C1 segment of cervical spinal cord (tissue), 14 donors: ENCODE measurements at places on chromosomes 7 and 10.

DNA sequence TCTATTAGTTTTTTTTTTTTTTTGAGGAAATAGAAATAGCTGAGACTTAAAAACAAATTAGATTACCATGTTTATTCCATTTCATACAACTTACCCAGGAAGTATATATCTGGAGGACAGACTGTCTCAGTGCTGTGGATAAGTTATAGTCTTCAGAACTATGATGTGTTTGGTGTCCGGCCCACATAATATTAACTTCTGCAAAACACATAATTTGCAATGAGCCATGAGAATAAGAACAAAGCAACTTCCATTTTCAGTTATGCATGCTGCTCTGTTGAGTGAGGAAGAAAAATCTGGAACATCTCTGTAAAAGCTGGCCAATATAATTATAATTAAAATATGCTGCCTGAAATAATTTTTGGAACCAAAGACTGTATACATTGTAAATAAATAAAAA is 130.9 kb downstream of the AGMO start:
- no peak for DNase-seq

- no peak for DNase-seq
Measured at GRCh38 chr10:86583983-86584382, 62.4 kb upstream of the WAPL start.

GRCh38 chr10:5666008-5666840 is at the start of gene ASB13:
Gene ASB13, minus strand, starts transcription at chr10:5666595. Its CDS starts 44 bp downstream, at chr10:5666551.
- DNase-seq, result peak; percentile 19

DNA sequence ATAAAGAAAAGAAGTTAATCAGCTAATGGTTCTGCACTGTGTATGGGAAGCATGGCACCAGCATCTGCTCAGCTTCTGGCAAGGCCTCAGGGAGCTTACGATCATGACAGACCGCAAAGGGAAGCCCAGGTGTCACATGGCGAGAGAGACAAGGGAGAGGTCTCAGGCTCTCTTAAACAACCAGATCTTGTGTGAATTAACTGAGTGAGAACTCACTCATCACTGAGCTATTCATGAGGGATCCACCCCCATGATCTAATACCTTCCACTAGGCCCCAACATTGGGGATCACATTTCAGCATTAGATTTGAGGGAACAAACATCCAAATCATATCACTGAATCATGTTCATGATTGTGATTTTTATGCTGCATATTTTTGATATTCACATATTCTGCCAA is 5.8 kb downstream of the USP54 start:
- no peak for DNase-seq

DNA sequence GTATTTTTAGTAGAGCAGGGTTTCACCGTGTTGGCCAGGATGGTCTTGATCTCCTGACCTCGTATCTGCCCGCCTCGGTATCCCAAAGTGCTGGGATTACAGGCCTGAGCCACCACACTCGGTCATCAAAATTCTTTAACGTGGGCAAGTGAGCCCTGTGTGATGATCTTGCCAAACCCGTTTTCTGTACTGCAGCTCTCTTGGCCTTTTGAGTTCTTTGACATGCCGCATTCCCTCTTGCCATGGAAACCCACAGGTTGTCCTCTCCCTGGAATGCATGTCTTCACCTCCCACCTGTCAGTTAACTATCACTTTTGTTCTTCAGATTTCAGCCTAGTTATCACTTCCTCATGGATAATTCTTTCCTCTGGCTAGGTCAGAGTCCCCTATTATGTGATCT is 5.0 kb downstream of the NUP205 start:
- no peak for DNase-seq

- DNase-seq, result no peak
Measured at GRCh38 chr7:72444026-72444776, 32.1 kb upstream of the CALN1 start.

DNA sequence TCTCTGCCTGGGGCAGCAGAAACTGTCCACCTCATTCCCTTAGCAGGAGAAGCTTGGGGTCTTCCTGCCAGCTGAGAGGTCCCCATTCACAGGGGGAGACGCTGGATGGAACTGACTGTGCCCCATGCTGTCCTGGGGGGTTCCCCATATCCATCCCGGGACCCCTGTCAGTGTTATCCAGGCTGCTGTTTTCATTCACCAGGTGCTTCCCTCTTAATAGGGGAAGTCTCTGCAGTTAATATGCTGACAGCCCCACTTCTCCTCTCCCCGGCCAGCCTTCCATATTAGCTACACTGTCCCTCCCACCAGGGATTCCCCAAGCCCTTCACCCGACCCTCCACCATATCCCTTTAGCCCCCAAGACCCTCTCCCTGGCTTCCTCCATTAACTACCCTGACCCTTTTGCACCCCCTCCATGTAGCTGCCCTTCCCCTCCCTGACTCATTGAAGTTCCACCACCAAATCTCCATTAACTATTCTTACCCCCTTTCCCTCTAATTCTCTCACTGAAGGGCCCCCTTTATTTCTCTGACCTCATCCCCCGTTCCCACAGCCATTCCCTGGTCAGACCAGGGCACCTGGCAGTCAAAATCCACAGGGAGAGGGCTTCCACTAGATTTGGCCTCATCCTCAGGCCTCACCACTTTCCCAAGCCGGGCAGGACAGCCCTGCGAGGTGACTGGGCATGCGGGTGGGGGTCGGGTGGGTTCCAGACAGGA is 92.0 kb upstream of the PAX2 start:
- no peak for DNase-seq

DNA sequence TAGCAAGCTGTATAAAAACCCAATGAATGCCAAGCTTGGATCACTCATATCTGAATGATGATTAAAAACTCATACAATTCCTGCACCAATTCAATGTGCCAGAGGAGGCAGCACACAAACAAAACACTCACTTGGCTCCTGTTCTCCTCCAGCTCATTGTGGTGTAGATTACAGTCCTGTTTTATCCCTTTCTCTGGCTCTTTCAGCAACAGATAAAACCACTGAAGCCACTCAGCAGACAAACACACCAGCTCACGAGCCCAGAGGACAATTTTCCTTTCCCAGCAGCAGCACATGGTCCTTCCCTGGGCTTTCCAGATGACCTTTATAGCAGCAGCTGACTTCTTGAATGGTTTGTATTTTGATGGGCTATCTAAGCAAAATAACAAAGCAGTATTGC is 107.3 kb upstream of the STARD3NL start:
- DNase-seq, result no peak

GRCh38 chr10:30977385-30977784 is 54.3 kb downstream of the ZNF438 start:
- DNase-seq, result no peak

DNA sequence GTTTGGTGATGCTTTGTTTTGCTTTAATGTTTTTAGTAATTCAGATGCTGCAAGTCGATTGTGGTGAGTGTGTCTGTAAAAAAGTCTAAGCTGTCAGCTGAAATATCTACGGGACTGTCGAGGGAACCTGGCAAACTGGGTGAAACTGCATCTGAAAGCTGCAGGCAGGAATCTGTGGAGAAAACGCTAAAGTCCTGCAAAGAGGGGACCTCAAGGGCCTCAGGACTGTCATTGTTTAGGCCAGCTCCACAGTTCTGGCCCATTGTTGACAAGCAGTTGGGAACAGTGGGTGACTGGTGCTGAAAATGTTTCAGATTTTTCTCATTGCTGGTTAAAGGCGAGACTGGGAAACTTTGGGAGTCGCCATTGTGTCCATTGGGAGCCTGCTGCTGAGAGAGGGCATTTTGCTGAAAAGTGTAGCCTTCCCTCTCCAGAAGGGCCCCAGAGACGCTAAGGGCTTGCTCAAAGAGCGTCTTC is 1.8 kb downstream of the HOXA2 start:
- no peak for DNase-seq

GRCh38 chr7:139441961-139442360 is 41.5 kb downstream of the KLRG2 start:
- no peak for DNase-seq

DNA sequence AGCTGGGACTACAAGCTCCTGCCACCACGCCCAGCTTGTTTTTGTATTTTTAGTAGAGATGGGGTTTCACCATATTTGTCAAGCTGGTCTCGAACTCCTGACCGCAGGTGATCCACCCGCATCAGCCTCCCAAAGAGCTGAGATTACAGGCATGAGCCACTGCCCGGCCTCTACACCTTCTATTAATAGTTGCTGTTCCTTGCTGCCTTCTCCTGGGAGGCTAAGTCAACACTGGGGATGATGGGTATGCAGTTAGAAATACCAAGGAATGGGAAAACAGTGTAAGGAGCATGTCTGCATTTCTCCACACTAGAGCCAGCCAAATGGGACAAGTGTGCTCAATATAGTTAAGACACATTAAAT is 97.3 kb upstream of the PDLIM1 start:
- DNase-seq, result no peak

- no peak for DNase-seq
Measured at GRCh38 chr7:55140941-55141278, 122.1 kb downstream of the EGFR start.

DNA sequence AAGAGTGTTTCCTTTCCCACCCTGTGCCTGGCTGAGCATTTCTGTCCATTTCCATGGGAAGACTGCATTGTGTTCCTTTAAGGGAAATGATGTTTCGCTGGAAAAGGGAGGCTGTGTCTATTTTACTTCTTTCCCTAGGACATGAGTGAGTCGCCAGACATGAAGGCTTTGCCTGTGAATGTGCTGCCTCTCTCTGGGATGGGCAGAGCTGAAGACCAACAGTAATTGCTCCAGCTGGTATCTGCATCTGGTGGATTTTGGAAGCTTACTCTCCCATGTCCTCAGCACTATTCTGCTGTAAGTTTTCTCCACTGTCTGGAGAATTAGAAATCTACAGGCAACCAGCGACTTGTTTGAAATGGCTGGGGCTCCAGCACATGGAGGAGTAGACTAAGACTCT is 264.6 kb upstream of the BMPER start:
- no peak for DNase-seq

DNA sequence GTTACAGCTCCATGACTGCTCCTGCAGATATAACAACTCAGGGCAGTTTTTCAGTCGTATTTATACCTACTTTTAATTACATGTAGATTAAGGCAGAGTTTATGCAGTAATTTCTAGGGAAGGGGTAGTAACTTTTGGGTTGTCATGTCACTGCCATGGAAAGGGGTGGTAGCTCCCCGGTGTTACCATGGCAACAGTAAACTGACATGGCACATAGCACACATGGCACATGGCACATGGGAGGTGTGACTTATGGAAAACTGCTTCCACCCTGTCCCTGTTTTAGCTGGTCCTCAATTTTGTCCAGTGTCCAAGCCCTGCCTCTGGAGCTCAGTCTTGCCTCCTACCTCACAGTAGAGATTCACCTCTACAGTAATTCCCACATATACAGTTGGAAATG is 3.9 kb upstream of the TOMM7 start:
- DNase-seq, result no peak

DNA sequence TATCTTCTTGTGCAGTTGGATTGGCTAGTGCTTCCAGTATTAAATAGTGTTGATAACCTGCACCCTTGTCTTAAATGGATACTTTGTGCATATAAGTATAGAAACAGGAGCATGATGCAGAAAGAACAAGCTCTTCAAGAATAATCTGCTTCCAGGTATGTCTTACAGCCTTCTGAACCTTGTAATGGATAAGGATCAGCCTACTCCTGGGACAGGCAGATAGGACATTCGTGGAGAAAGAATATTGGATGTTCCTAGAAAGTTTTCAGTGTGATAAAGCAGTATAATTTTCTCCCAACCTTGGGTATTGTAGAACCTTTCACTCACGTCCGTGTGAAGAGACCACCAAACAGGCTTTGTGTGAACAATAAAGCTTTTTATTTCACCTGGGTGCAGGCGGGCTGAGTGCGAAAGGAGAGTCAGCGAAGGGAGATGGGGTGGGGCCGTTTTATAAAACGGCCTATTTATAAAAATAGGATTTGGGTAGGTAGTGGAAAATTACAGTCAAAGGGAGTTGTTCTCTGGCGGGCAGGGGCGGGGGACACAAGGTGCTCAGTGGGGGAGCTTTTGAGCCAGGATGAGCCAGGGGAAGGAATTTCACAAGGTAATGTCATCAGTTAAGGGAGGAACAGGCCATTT is 27.2 kb downstream of the C1GALT1 start:
- DNase-seq, result no peak

- no peak for DNase-seq
Measured at GRCh38 chr10:23314835-23315239, 29.8 kb downstream of the C10orf67 start.
